Left ventricle myocardium superior (tissue), 1 donor: ENCODE measurements at places on chromosomes 2 and 18.

- DNase-seq: no peak
Observed at GRCh38 chr2:161068670-161069069, 91.6 kb upstream of the TANK start.

DNA sequence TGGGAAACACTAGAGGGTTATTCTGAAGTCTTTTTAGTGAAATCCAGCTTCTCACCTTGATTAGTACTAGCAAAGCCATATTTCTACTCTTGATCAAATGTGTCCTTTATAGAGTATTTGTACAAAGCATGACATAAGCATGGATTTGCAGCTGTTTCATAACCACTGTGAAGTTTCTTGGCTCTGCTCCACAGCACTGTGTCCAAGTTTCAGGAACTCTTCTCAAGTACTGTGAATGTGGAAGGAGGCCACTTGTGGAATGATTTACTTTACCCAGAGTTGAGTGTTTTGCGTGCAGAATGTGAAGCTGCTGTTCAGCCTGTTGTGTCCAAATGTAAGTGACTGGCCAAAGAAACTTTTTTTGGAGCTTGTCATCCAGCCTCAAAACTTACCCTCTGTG, 16.2 kb upstream of the MAPRE2 start:
- peak; percentile 48 for DNase-seq

DNA sequence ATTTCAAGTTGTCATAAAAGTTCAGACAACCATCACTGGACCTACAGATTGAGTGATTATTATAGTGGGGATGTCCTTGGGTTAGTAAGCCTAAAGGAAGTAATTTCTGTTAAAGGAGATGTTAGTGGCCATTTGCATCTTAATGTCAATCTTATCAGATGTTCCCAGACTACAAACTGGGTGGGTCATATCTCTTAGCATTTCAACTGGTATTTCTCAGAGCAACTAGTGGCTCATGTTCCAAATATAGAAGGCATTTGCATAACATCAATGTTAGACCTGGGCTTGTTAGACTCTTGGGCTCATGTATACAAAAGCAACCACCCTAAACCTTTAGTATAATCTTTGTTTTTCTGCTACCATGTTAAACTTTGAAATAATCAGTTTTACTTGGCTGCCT, 17.9 kb downstream of the PLEKHA3 start:
- DNase-seq: no peak

DNA sequence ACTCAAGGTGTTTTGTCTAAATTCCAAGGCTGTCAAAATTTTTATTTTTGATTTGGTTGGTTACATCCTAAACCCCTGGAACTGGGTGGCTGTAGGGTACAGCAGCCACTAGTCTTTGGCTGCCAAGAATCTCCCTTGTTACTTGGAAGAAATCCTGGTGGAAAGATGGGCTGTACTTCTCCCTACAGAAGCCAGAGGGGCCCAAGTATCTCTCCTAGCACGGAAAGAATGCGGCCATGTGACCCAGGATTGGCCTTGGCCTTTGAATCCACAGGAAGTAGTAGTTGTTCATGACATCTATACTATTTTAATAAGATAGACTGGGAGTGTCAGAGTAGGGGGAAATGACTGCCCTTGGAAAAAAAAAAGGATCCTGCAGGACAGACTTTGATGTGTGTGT, 54.4 kb upstream of the MYO3B start:
- DNase-seq: no peak

GRCh38 chr2:227595797-227596196, 2.9 kb upstream of the SCYGR2 start:
- no peak for DNase-seq

DNA sequence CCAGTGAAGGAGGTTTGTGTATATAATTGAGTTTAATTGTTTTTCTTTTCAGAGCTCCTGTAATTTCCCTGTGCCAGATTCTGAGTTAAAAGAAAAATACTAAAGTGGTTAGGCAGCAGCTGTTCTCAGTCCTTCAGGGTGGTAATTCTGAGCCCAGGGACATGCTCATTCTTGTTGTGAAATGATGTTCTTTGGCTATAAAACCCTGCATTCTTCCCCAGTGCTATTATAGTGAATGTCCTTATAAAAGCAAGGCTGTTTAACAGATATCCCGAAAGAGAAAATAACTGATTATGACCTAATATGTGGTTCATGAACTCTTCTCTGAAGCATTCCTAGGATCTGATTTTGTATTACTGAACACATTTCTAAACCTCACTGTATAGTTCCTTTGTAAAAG, 34.0 kb downstream of the ADAM23 start:
- DNase-seq: no peak

DNA sequence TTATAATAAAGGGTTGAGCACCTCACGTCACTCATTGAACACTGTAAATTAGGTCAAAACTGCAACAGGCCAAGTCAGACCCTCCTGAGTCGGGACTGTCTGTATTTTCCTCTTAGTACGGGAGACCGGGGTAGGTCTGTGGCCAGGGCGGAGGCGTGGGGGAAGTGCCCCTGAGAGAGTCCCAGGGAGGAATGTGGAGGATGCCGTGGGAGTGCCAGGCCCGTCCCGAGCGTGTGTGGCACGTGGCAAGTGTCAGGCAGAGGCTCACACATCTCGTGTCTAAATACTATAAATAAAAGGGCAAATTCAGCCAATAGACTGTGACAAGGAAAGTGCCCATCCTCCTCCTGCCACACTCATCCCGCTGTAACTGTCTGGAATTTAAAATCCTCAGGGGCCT, 6.3 kb upstream of the HDAC4 start:
- DNase-seq: no peak

DNA sequence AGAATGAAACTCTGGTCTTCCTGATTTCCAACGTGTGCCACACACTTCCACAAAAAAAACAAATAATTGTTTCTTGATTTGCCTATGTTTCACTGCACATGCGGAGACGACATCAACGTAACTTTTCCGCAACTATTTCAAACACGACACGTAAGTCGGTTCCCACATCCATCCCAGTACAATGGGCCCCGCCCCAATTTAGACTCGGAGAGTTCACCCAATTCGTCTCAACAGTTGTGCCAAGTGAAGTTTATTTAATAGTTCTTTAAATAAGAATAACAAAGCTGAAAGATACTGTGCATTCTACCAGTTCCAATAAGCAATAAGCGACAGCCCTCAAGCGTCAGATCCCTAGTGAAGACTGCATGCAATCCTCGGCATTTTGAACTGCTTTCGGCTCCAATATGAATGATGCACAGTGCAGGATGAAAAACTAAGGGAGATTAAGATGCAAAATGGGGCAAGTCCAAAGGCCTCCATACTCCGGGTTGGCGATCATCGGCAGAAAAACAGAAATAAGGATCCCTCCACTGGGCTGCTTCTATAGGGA, 664 bp downstream of the CCT4 start:
- DNase-seq: no peak

GRCh38 chr2:3631161-3631850, 26.7 kb upstream of the ALLC start:
- no peak for DNase-seq

DNA sequence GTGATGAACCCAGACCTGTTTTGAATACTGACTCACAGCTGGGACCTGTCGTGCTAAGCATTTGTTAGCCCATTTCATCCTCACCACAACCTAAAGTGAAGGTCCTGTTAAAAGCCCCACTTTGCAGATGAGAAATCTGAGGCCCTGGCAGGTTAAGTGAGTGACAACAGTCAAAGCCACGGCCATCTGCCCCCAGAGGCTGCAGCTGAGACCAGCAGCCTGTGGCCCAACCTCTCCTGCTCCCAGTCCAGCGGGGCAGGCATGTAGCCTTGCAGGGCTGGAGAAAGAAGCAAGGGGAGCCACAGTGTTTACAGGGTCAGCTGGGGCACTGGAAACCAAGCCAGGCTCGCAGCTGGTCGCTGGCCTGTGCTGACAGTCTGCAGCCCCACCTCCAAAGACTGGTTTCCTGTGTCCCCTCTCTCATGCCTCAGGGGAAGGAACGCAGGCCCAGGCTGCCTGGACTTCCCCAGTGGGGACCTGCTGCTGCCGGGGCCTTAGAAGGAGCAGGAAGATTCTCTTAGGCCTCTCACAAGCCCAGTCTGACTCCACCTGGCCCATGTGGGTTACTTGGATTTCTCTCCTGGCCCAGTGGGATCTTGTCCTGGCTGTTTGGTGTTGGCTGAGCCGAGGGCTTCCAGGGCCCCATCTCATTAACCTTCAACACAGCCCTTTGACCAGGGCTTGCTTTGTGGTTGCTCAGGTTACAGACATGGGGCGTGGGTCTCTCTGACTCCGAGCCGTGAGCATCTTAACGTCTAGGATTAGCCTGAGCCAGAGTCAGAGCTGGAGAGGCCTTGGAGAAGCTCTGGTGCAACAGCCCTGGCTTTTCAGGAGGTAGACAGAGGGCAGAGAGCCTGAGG, 1.7 kb downstream of the INPP5D start:
- DNase-seq: peak; percentile 75

DNA sequence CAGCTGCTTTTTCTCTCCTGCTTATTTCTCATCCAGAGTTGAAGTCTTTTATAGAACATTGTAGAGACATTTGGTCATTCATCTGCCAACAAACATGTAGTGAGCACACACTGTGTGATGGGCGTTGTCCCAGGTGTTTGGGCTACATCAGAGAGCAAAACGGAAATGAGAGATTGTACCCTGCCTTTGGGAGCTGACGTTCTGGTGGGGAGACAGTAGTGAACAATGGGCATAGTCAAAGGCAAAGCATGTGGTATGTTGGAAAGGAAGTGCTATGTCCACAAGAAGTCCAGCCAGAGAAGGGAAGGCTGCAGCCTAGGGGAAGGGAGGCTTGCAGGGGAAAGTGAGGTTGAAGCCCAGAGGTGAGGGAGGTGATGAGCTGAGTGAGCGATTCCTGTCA, 78.1 kb downstream of the PIEZO2 start:
- no peak for DNase-seq

- DNase-seq: no peak
Observed at GRCh38 chr2:182110347-182110746, 124.7 kb downstream of the PPP1R1C start.

DNA sequence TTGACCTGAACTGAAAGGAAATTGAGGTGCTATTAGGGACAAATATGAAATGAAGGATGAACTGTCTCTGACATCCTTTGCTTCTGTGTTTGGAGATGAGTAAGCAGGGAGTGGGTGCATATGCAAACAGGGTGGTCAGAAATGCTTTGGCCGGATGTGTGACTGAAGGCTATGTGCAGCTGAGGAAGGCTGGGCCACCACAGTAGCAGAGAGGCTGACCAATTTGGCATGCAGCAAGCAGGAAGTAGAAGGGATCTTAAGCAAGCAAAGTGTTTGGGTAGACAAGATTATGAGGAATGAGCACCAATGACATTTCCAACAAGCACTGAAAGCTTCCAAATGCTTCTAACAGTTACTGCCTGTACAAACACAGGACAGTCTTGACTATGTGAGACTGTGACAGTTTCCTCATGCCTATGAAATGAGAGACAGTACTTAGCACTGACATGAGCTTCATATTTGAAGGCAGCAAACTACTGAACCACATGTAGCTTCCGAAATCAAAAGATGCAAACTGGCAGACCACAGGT, 3.3 kb upstream of the ACTR3 start:
- no peak for DNase-seq

GRCh38 chr2:45141883-45142866, 132.9 kb upstream of the SIX2 start:
- no peak for DNase-seq

DNA sequence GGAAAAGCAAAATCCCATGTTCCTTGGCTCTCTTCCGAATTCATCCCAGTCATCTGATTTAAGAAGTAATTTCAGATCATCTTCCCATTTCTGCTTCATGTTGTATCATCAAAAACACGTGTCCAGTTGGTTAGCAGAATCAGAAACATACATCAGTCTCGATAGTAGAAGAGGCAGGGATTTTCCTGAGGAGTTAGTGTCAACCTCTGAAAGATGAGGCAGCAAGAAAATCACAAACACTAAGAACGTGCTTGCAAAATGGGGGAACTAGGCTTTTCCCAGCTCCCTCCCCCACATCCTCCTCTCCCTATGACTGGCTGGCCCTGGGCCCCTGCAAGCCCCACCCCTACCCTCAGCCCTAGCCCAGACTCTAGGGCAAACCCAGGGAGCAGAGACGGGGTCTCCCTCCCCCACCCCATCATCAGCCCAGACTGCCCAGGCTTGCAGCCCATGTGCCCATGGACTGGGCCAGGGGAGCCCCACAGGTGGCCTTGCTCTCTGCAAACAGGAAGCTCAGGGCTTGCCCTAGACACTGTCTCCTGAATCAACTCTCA, 161.0 kb upstream of the ID2 start:
- DNase-seq: no peak

DNA sequence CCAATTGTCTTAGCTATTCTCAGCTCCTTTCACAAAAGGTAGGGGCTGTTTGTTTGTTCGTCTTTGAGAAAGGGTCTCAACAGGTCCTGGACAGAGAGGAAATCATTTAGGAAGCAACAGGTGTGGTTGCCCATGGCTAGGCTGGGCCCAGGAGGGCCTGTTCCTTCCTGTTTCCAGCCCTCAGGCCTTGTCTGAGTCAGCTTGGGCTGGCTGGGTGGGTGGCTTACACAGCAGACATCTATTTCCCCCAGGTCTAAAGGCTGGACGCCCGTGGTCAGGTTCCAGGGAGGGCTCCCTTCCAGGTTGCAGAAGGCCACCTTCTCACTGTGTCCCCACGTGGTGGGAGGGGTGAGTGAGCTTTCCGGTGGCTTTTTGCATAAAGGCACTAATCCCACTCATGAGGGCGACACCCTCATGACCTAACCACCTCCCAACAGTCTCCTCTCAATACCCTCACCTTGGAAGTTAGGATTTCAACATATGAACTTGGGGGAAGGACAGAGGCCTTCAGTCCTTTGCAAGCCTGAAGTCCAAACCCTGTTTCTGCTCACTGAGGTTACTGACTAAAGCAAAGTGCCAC, 45.5 kb downstream of the ARHGEF4 start:
- no peak for DNase-seq

GRCh38 chr2:74028741-74029140, 44.0 kb downstream of the TET3 start:
- DNase-seq: no peak

- no peak for DNase-seq
Observed at GRCh38 chr2:19226386-19226785, 132.0 kb downstream of the OSR1 start.

- DNase-seq: no peak
Observed at GRCh38 chr18:49619801-49620200, 57.9 kb downstream of the LIPG start.

GRCh38 chr2:11134349-11134748, 20.9 kb upstream of the SLC66A3 start:
- no peak for DNase-seq

DNA sequence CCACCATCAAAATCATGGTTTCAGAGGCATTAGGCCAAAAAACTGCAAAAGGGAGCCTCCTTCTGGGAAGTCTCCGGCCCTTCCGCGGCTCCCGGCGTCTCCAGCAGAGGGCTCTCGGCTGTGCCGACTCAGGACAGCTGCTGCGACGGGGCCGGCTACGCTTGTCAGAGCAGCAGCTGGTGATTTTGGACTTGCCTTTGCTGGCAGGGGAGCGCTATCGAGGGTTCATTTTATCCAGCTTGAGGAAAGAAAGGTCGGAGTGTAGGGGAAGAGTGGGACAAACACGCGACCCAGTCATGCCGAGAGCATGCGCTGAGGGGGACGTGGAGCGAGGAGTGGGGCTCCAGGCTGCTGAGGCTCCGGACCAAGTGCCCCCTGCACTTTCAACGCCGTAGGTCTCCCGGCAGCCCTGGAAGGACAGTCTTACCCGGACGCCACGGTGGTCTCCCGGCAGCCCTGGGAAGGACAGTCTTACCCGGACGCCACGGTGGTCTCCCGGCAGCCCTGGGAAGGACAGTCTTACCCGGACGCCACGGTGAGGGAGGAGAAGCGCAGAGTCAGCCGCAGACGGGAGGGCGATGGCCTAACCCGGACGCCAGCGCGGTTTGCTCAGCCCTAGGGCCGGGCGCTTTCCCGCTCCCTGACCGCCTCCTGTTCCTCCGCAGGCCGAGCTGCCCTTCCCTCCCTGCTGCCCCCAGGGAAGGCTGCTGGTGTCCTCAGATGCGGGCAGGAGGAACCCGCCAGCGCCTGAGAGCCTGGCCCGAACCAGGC, 21.7 kb downstream of the DDX18 start:
- peak; percentile 91 for DNase-seq
